Astrocyte (in vitro differentiated cells and primary cell): ENCODE measurements at places on chromosomes 6 and 20. TPM values are rescaled to one million over a fixed set of nuclear protein-coding genes. Genes with fewer than 3 reads are reported as not detected.
A peak's percentile ranks its signal among the peaks of the same experiment; 100 is the strongest.

DNA sequence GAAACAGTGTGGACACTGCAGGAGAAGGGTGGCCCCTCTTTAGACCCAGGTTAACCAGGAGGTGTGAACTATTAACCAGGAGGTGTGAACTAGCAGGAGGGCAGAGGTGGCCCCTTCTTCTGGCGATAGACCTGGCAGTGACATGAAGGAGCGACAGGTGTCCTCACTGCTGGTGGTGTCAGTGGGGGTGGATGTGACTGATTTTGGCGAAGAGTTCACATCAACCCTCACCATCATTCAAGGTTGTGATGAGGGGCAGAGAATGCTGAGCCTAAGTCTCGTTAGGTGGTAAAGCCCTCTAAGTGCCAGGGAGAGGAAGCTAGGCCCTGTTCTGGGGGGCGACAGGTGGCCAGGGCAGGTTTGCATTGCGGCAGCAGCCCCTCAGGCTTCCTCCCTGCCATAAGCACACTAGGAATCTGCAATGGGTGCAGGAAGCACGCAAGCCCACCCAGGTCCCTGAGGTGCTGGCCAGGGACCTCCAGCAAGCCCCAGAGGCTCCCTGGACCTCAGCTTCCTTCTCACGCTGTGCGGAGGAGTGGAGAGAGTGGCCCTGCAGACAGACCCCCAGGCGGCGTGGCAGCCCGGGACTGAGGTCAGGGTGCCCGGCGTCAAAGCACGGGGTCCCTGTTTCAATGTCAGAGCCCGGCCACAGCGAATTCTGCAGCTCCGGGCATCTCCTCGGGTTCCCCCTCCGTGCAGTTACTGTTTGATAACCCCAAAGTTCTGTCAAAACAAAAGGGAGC is 13.7 kb downstream of the NPEPL1 start:
- no peak overlapping the region for H3K4me3 ChIP-seq
- no peaks in the 10 kb centered on the region for H3K27me3 ChIP-seq
- H3K4me1 ChIP-seq = no peaks in the 10 kb centered on the region
- peaks cover 16% of the 10 kb centered on the region for H3K36me3 ChIP-seq
- no peak overlapping the region for H3K27ac ChIP-seq

GRCh38 chr6:132690678-132691077 is 23.2 kb downstream of the VNN1 start:
- no peaks in the 10 kb centered on the region for H3K4me1 ChIP-seq
- no peak overlapping the region for H3K27ac ChIP-seq
- DNase-seq = no peak
- no peak overlapping the region for H3K4me3 ChIP-seq

TCF15 gene
- not detected in 2 replicates for total RNA-seq

- no peaks in the 10 kb centered on the region for H3K4me1 ChIP-seq
- H3K27me3 ChIP-seq = no peaks in the 10 kb centered on the region
- H3K4me3 ChIP-seq = no peak overlapping the region
- no peaks in the 10 kb centered on the region for H3K36me3 ChIP-seq
Measured at GRCh38 chr6:149871182-149871581, 7.0 kb upstream of the LRP11 start.

DNA sequence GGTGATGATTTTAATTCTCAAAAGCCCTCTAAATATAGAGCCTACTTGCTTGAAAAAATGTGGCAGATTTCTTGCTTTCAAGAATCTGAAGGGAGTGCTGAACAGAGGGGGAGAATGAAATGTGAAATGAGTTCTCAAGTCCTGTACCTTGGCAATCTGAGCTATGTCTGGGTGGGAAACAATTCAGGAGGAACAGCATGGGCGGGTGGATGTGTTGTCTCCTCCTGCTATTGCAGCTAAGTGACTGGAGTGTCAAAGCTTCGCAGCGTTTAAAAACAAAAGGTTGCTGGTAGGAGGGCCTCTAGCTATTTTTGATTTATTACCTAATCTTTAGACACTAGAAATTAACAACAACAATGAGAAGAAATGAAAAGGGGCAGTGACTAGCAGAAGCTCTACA is 102.5 kb upstream of the ARG1 start:
- no peak overlapping the region for H3K4me3 ChIP-seq
- H3K4me1 ChIP-seq = no peaks in the 10 kb centered on the region
- DNase-seq = no peak

CLPSL1 gene
- not detected in 2 replicates for total RNA-seq

DNA sequence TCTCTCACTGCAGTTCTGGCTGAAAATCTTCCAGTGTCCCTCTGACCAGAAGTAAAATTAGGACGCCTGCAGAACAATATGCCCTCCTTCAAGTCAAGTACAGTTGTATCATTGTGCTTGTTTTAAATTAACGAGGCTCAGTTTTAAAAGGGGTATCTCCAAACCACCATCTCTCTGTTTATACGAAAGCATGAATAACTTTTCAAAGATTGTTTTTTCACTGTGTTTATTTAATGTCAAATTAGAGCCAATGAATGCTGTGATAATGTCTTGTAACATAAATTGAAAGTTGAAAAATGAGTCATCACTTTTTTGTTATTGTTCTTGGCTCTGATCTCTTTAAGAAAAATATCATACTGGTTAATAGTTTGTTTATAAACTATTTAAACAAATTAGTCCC is 230.7 kb upstream of the THEMIS start:
- peaks cover 7% of the 10 kb centered on the region for H3K4me1 ChIP-seq
- no peaks in the 10 kb centered on the region for H3K27me3 ChIP-seq
- H3K36me3 ChIP-seq = no peaks in the 10 kb centered on the region
- no peak overlapping the region for H3K4me3 ChIP-seq

GRCh38 chr6:99369533-99369932 is 20.1 kb upstream of the FAXC start:
- no peak overlapping the region for H3K4me3 ChIP-seq
- no peaks in the 10 kb centered on the region for H3K36me3 ChIP-seq
- no peak overlapping the region for H3K27ac ChIP-seq
- H3K27me3 ChIP-seq = no peaks in the 10 kb centered on the region
- no peak for DNase-seq

DNA sequence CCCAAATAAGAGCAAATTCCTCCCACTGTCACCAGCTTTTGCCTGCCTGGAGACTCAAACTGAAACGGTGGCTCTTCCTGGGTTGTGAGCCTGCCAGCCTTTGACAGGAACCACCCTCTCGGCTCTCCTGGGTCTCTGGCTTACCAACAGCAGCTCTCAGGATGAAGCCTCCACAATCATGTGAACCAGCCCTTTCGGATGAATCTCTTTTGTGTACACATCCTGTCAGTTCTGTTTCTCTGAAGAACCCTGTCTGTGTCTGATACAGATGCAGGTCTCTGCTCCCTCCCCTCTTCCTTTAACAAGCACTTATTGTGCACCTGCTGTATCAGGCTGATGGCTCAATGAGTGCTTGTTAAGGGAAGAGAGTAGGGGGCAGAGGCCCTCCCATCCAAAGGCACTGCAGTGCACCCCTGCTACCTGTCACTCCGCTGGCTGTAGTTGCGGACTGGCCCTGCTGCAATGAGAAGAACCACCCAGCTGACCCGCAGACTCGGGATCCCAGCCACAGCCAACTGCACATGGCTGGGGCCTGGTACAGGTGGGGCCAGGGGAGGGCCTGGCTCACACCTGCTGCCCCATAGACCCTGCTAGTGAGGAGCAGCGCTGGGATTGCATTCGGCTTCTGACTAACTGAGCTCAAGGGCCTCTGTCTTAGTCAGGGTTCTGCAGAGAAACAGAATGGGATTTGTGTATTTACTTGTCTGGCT is 120.1 kb upstream of the PMEPA1 start:
- H3K36me3 ChIP-seq = no peaks in the 10 kb centered on the region
- no peaks in the 10 kb centered on the region for H3K4me1 ChIP-seq
- H3K27me3 ChIP-seq = peaks cover 9% of the 10 kb centered on the region
- no peak for DNase-seq
- no peak overlapping the region for H3K4me3 ChIP-seq
- H3K27ac ChIP-seq = no peak overlapping the region

NRN1 gene
- total RNA-seq = 0.82 and 1.0 TPM in 2 replicates

DNA sequence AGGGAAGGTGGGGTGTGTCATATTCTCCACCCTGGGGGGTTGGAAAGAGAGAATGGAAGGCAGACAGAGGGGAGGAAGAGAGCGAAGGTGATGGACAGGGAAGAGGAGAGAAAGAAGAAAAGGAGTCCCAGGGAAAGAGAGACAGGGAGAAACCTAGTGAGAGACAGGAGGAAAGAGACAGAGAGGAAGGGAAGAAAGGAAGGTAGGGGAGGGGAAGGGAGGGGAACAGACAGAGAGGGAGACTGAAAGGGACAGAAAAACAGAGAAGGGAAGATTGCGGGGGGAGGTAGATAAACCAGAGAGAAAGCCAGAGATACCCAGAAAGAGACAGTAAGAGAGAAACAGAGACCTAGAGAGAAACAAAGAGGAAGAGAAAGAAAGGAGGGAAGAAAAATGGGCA is 88.4 kb downstream of the CDH22 start:
- H3K27me3 ChIP-seq = peaks cover 19% of the 10 kb centered on the region
- H3K4me3 ChIP-seq = no peak overlapping the region
- peaks cover 8% of the 10 kb centered on the region for H3K4me1 ChIP-seq
- H3K27ac ChIP-seq = no peak overlapping the region
- no peaks in the 10 kb centered on the region for H3K36me3 ChIP-seq

DNA sequence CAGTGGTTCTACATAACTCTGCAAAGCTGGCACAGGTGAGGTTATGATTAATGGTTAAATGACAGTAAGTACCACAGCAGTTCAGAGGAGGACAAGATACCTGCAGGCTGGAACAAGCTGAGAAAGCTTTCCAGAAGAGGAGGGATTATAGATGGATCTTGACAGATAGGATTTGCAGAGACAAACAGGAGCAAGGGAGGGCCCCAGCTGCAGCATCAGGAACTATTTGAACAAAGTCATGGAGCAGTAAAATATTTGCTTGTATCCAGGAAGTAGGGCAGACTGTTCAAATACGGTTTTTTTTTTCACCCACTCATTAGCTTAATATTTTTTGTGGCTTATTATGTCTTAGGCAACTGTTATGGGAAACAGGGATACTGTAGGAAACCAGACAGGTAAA is 144.4 kb upstream of the MAN1A1 start:
- no peak overlapping the region for H3K4me3 ChIP-seq
- no peaks in the 10 kb centered on the region for H3K27me3 ChIP-seq
- no peaks in the 10 kb centered on the region for H3K4me1 ChIP-seq
- no peaks in the 10 kb centered on the region for H3K36me3 ChIP-seq
- no peak overlapping the region for H3K27ac ChIP-seq

LGSN gene
- total RNA-seq = 0.25 and 0.36 TPM in 2 replicates

CPXM1 gene
- total RNA-seq = 10.6 and 10.9 TPM in 2 replicates

C6orf163 gene
- total RNA-seq = 1.6 and 2.9 TPM in 2 replicates

ARID1B gene
- 75.4 and 78.2 TPM in 2 replicates for total RNA-seq

- no peak for DNase-seq
- H3K4me3 ChIP-seq = no peak overlapping the region
- H3K36me3 ChIP-seq = no peaks in the 10 kb centered on the region
- H3K4me1 ChIP-seq = peaks cover 2% of the 10 kb centered on the region
Measured at GRCh38 chr6:47106721-47107197, 64.6 kb upstream of the ADGRF1 start.

DNA sequence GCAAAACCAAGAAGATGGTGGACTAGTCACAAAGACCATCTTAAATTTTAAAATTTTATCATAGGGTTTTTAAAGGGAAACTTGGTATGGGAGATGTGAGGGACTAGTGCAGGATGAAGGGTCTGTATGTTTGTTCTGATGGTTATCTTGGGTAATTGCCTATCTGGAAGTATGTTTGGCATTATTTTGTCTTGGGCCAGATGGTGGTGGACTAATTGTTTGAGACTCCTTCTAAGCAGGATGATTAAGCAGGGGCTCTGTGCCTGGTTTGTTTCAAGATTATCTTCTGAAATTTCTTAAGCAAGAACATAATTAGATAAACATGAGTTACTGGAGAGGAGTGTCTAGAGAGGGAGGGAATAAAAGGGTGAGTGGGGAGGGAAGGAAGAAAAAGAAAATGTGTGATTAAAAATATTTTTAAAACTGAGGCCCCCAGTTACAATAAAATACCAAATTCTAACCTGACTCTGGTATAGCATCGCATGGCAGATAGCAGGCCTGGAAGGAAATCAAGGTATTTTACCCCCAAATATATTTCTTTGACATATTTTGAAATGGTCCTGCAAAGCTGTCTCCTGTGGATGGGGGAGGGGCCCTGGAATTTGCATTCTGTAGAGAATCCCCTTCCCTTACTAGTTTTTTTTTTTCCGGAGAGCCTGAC is 49.9 kb upstream of the FAM184A start:
- no peaks in the 10 kb centered on the region for H3K27me3 ChIP-seq
- H3K27ac ChIP-seq = no peak overlapping the region
- H3K4me1 ChIP-seq = peaks cover 14% of the 10 kb centered on the region
- H3K36me3 ChIP-seq = no peaks in the 10 kb centered on the region
- DNase-seq = no peak

GRCh38 chr6:159282421-159282820 is 113.2 kb downstream of the FNDC1 start:
- no peaks in the 10 kb centered on the region for H3K4me1 ChIP-seq
- no peaks in the 10 kb centered on the region for H3K27me3 ChIP-seq
- H3K36me3 ChIP-seq = no peaks in the 10 kb centered on the region
- no peak overlapping the region for H3K27ac ChIP-seq
- DNase-seq = no peak
- no peak overlapping the region for H3K4me3 ChIP-seq

PNPLA1 gene
- not detected in 2 replicates for total RNA-seq

- no peaks in the 10 kb centered on the region for H3K4me1 ChIP-seq
- no peaks in the 10 kb centered on the region for H3K36me3 ChIP-seq
- H3K27ac ChIP-seq = no peak overlapping the region
Measured at GRCh38 chr20:41365777-41366545, 657 bp downstream of the EMILIN3 start.

DNA sequence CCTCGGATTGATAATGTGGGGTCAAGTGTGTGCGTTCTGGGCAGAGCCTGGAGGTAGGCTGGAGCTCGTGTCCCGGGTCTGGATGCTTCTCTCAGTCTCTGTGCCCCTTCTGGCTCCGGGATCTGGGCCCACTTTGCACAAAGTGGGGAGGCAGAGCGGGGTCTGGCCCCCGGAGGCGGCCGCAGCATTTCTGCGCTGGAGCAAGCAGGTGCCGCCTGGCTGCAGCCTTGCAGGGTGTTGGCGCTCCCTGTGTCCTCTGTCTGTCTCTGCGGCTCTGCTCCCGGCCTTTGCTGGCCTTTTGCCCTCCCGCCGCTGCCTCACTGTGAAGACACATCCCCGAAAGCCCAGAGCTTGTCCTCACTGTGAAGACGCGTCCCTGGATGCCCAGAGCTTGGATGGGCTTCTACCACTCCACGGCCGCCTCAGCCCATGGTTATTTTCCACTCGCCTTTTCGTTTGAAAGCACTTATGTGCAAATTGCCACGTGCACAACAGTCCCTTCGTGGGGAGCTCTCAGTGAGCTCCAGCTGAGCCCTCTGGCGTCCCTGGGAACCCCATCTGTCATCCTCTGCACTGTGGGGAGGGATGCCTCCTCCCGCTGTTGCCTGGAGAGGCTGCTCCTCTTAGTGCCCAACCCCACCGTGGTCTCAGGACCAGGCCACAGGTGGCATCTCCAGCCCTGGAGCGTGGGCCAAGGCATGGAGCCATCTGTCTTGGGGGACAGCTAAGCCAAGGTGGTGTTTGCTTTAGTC is 17.4 kb downstream of the SLCO4A1 start:
- no peak for DNase-seq
- no peak overlapping the region for H3K4me3 ChIP-seq
- no peaks in the 10 kb centered on the region for H3K27me3 ChIP-seq
- H3K27ac ChIP-seq = no peak overlapping the region
- no peaks in the 10 kb centered on the region for H3K4me1 ChIP-seq

TSPO2 gene
- total RNA-seq = not detected in 2 replicates

- peak overlapping the region; percentile 62 for H3K27ac ChIP-seq
- no peaks in the 10 kb centered on the region for H3K36me3 ChIP-seq
- H3K27me3 ChIP-seq = no peaks in the 10 kb centered on the region
- peak; percentile 85 for DNase-seq
Measured at GRCh38 chr20:44730441-44730840, 15.2 kb upstream of the KCNK15 start.
